Bronchus fibroblast of lung (primary cell): ENCODE measurements at places on chromosomes 4 and X. TPM values are rescaled to one million over a fixed set of nuclear protein-coding genes. Genes with fewer than 3 reads are reported as not detected.

The PF4V1 gene
- not detected in 2 replicates for total RNA-seq

The SPON2 gene
- 295 and 321 TPM in 2 replicates for total RNA-seq

The GPR173 gene
- 3.7 and 4.0 TPM in 2 replicates for total RNA-seq

The WAS gene
- 0.17 and 0.89 TPM in 2 replicates for total RNA-seq

The HMX1 gene
- not detected in 2 replicates for total RNA-seq

The PHOX2B gene
- total RNA-seq, result not detected in 2 replicates

The NUDT11 gene
- 8.8 and 10.4 TPM in 2 replicates for total RNA-seq

The UGT2A1 gene
- total RNA-seq, result not detected in 2 replicates

The NAA11 gene
- total RNA-seq, result not detected in 2 replicates

The FSTL5 gene
- total RNA-seq, result not detected in 2 replicates

The MAGEA2B gene
- total RNA-seq, result not detected in 2 replicates

The DKK2 gene
- total RNA-seq, result 0.30 TPM in 1 of 2 replicates, not detected in the other

The GALNTL6 gene
- total RNA-seq, result not detected in 2 replicates

The SLITRK4 gene
- total RNA-seq, result under 0.01 and 0.17 TPM in 2 replicates

The LYAR gene
- 23.2 and 24.7 TPM in 2 replicates for total RNA-seq

The IBSP gene
- total RNA-seq, result not detected in 2 replicates

The CPLX1 gene
- total RNA-seq, result under 0.01 TPM in 1 of 2 replicates, not detected in the other

The CT45A1 gene
- total RNA-seq, result not detected in 2 replicates

The SSX4B gene
- not detected in 2 replicates for total RNA-seq

The SPANXC gene
- not detected in 2 replicates for total RNA-seq

The TLR8 gene
- total RNA-seq, result not detected in 2 replicates

The NPY2R gene
- under 0.01 TPM in 2 replicates for total RNA-seq

The OPRPN gene
- total RNA-seq, result not detected in 2 replicates

The LANCL3 gene
- total RNA-seq, result under 0.01 and 0.17 TPM in 2 replicates

The KCNIP4 gene
- total RNA-seq, result not detected in 2 replicates

The NUDT10 gene
- total RNA-seq, result 4.2 and 5.5 TPM in 2 replicates

The GAB3 gene
- 0.30 and 0.84 TPM in 2 replicates for total RNA-seq

The UBE2K gene
- total RNA-seq, result 9.8 and 16.5 TPM in 2 replicates

The AKAP17A gene
- total RNA-seq, result 19.5 and 20.2 TPM in 2 replicates

The CPE gene
- 10.7 and 11.6 TPM in 2 replicates for total RNA-seq

The TGIF2LX gene
- total RNA-seq, result not detected in 2 replicates

The SLC49A3 gene
- total RNA-seq, result 2.1 and 2.5 TPM in 2 replicates

The FAM184B gene
- under 0.01 TPM in 1 of 2 replicates, not detected in the other for total RNA-seq

The GYG2 gene
- 5.9 and 6.1 TPM in 2 replicates for total RNA-seq

The MAGEC1 gene
- total RNA-seq, result not detected in 2 replicates

The SLC6A8 gene
- 7.9 and 8.7 TPM in 2 replicates for total RNA-seq

The SRD5A3 gene
- total RNA-seq, result 11.0 and 11.8 TPM in 2 replicates

The TLR7 gene
- total RNA-seq, result not detected in 2 replicates

The NRK gene
- total RNA-seq, result 13.7 and 15.8 TPM in 2 replicates

The SGCB gene
- total RNA-seq, result 16.0 and 16.4 TPM in 2 replicates

The SLC9B1 gene
- total RNA-seq, result 0.30 TPM in 1 of 2 replicates, not detected in the other

The KLB gene
- not detected in 2 replicates for total RNA-seq

The TMPRSS11F gene
- not detected in 2 replicates for total RNA-seq

The SPIN3 gene
- 2.4 and 2.5 TPM in 2 replicates for total RNA-seq

The IGSF1 gene
- under 0.01 TPM in 1 of 2 replicates, not detected in the other for total RNA-seq

The TMEM255A gene
- total RNA-seq, result 0.45 and 0.67 TPM in 2 replicates

The ENOPH1 gene
- total RNA-seq, result 33.1 and 35.6 TPM in 2 replicates

The GK gene
- 8.5 and 9.6 TPM in 2 replicates for total RNA-seq

The GNRHR gene
- not detected in 2 replicates for total RNA-seq

The BEX2 gene
- 0.34 and 0.89 TPM in 2 replicates for total RNA-seq

The SMIM20 gene
- total RNA-seq, result 28.8 and 36.8 TPM in 2 replicates

The CCKAR gene
- total RNA-seq, result not detected in 2 replicates

The F11 gene
- not detected in 2 replicates for total RNA-seq
